ENCODE measurements at places on chromosomes 6 and 20.

GRCh38 chr20:16647875-16648597 lies 74.8 kb upstream of the KIF16B start:
- no peak for DNase-seq

GRCh38 chr20:44477151-44477550 lies 1.5 kb downstream of the TTPAL start:
- peak; percentile 7 for DNase-seq

GRCh38 chr20:22745194-22745500 lies 160.8 kb upstream of the FOXA2 start:
- DNase-seq: no peak

DNA sequence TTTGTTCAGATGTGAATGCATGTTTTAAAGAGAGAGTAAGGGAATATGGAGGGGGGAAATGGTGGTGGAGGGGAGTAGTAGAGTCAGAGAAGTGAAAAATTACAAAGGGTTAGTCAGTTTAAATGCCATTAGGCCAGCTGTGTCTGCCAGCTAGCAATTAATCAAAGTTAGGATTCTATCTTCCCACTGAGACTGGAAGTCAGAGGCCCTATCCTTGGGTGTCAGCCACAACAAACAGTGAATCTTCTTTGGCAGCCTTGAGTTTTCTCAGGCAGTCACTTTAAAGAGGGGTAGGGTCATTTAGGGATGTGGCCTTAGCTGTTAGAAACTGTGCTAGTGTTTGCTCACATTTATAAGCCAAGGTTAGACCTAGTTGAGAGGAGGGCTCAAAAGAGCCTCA lies 120.5 kb upstream of the BTBD3 start:
- peak; percentile 45 for DNase-seq

DNA sequence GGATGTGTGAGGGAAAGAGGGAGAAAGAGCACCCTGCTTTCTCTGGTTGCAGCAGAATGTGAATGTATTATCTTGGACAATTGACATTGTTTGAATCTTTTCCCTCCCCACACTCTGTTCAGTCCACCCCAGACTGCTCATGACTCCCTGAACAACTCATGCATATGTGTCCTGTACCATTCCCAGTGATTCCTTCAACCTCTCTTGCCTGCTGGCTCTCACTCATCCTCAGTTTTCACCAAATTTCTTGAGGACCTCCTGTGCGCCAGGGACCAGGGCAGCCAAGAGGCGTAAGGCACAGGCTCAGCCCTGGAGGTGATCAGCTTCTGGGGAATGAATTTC lies 5.4 kb downstream of the NOX3 start:
- no peak for DNase-seq

- DNase-seq: peak; percentile 39
Measured at GRCh38 chr6:20188630-20189075, 23.6 kb downstream of the MBOAT1 start.

- DNase-seq: peak; percentile 60
Measured at GRCh38 chr20:45016089-45016671, 49.9 kb downstream of the STK4 start.

- no peak for DNase-seq
Measured at GRCh38 chr6:130825772-130826441, 1.3 kb upstream of the SMLR1 start.

- peak; percentile 74 for DNase-seq
Measured at GRCh38 chr6:106084106-106084988, 1.8 kb upstream of the PRDM1 start.

DNA sequence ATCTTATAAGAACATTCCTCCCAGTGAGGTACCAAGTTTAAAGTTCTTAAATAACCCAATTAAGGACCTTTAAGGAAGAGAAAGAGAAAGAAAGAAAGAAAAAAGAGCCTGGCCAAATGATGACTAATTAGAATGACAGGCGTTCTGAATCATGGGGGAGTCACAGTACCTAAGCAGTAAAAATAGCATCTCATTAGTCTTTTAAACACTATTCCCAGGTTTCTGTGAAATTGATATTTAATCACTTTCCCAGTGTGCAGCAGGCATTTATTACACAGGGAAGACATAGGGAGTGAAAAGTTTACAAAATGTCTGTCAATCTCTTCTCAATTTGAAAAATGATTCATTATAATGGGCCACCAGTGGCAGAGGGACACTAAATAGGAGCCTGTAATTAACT lies 251.4 kb upstream of the MANEA start:
- DNase-seq: peak; percentile 18

DNA sequence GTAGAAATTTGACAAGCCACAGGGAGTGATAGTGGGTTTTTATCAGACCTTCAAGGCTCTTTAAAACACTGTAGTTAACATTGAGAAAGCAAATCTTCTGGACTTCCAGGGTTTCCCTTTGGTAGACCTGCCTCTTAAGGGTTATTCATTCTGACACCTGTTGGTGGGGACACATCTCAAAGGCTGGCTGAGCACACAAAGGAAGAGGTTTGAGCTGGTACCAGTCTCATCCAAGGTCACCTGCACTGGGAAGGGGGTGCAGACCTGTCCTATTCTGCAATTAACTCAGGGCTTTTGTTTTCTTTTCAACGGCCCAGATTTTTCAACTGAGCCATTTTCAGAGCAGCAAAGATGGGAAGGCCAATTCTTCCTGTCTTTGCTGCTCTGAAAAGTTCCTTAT lies 45.6 kb downstream of the EDN1 start:
- no peak for DNase-seq
